ENCODE measurements at places on chromosomes 1 and 21. TPM values are rescaled to one million over a fixed set of nuclear protein-coding genes. Genes with fewer than 3 reads are reported as not detected.

DLGAP3 gene
- 0.44 TPM for total RNA-seq

DMRTA2 gene
- not detected for total RNA-seq

RGS1 gene
- total RNA-seq = not detected

- peak; percentile 2 for DNase-seq
Observed at GRCh38 chr1:167862432-167863076, 51.4 kb downstream of the ADCY10 start.

- DNase-seq = no peak
Observed at GRCh38 chr1:231094421-231094820, 54.4 kb upstream of the FAM89A start.

GRCh38 chr1:190667914-190668313 lies 190.2 kb upstream of the BRINP3 start:
- no peak for DNase-seq

DNA sequence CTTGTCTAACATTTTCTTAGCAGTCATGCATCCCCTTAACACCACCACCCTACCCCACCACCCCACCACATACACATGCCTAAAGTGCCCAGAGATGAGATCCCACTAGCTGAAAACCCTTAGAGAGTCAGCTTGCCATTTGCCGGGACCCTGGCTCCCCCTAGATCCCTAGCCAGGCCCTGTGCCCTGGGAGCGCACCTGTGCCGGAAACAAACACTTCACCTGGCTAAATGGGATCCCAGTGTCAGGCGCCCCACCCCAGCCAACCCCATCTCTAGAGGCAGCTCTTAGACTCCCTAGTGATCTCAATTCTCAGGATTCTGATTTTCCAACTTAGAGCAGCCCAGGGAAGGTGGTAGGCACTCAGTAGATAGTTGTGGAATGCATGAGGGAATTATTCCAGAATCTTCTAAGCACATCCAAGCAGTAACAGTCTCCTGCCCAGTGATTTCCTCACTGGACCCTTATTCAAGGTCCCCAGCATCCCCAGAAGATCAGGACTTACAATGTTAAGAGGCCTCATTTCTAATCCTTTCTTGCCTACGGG lies 105.2 kb downstream of the LAMC2 start:
- no peak for DNase-seq

GRCh38 chr21:37592496-37592895 lies 225.9 kb downstream of the DYRK1A start:
- DNase-seq = no peak

DNA sequence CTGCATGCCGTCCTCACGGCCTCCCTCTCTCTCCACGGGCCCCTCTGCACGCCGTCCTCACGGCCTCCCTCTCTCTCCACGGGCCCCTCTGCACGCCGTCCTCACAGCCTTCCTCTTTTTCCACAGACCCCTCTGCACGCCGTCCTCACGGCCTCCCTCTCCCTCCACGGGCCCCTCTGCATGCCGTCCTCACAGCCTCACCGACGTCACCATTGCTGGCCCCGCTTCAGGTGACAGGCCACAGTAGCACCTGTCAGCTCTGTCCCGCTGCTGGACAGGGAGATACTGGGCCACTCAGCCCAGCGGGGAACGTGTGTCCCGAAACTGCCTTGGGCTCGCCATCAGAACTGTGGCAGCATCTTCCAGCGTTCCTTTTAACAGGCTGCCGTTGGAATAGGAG lies 82.8 kb upstream of the COL6A1 start:
- no peak for DNase-seq

- no peak for DNase-seq
Observed at GRCh38 chr1:92487078-92487605, 417 bp upstream of the GFI1 start.

DNA sequence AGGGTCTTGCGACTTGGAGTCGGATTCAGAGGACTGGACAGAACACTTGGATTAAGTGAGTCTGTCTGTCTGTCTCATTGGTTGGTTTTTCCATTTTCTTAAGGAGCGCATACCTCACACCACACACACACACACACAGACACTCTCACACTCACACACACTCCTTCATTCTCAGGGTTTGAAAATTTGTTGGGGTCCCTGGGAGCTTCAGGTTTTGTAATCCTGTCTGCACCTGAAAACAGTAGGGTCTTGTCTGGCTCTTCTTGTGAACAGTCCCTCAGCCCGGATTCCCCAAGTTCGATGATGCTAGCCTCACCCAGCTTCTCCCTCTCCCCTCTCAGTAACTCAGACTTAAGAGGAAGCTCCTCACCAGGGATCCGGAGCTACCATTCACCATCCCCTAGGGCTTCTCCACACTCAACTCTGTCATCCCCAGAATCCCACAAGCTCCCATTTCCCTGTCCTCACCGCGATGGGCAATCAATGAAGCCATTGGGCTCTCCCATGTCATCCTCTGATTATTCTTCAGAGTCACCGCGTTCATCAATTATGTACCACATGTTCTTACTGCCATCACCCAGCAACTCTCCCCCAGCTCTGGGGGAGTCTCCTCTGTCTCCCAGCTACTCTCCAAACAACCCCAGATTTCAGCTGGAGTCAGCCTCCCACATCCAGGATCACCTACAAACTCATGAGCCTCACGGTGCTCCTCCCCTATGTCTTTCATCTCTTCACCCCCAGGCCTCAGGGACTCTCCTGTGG lies 1530.9 kb upstream of the TPTE start:
- no peak for DNase-seq

- no peak for DNase-seq
Observed at GRCh38 chr1:176904057-176904751, 260.3 kb downstream of the ASTN1 start.

- no peak for DNase-seq
Observed at GRCh38 chr1:158257888-158258287, 3.7 kb downstream of the CD1A start.

All from HT-29 (cell line).